ENCODE measurements at places on chromosomes 16 and 17.

- DNase-seq: no peak
Observed at GRCh38 chr17:81528651-81529436, 667 bp downstream of the FSCN2 start.

DNA sequence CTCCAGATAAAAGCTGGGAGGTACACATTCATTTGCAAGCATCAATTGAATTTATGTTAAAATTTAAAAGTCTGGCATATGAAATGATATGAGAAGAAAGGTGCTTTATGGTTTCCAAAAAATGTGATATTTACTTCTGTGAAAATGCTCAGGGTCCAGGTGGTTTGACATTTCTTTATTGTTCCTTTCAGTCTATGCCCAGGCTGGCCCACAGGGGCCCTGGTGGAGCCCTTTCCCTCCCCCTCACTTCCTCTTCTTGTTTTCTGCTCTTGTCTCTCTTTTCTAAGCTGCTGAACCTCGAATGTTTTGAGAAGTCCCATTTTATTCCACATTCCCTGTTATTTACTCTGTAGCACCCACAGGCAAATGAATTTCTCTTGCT is 127.8 kb downstream of the HS3ST3B1 start:
- DNase-seq: peak; percentile 59

GRCh38 chr16:27756206-27756970 is 206.4 kb downstream of the KATNIP start:
- DNase-seq: peak; percentile 74

- DNase-seq: no peak
Observed at GRCh38 chr17:55114283-55114682, 145.7 kb downstream of the STXBP4 start.

- DNase-seq: no peak
Observed at GRCh38 chr16:66131895-66132294, 234.6 kb upstream of the CDH5 start.

DNA sequence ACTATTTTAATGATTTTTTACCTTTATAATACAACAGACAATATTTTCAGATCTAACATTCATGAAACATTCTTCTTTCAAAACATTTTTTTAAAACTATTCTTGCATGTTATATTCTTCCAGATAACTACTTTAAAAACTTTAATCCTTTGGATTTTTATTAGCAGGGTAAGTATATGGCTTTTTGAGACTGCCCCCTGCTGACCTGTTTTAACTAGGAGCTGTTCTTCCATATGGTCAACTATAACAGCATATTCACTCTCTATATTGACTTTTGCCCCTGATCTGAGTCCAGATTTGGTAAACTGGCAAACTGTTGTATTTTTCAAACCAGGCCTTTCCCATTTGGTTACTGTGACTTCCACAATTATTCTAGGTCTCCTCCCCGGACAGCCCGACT is 16.5 kb downstream of the ZNF18 start:
- DNase-seq: peak; percentile 27

DNA sequence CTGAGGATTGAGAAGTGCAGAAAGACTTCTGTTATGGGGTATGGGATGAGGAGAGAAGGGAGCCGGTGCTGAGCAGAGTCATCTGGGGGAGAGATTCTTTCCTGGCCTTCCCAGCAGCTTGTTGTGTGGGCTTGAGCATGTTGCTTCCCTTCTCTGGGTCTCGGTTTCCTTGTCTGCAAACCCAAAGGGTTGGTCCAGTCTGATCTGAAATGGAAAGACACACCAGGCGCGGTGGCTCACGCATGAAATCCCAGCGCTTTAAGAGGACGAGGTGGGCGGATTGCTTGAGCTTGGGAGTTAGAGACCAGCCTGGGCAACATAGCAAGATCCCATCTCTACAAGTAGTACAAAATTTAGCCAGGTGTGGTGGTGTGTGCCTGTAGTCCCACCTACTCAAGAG is 6.0 kb downstream of the SOCS3 start:
- DNase-seq: no peak

DNA sequence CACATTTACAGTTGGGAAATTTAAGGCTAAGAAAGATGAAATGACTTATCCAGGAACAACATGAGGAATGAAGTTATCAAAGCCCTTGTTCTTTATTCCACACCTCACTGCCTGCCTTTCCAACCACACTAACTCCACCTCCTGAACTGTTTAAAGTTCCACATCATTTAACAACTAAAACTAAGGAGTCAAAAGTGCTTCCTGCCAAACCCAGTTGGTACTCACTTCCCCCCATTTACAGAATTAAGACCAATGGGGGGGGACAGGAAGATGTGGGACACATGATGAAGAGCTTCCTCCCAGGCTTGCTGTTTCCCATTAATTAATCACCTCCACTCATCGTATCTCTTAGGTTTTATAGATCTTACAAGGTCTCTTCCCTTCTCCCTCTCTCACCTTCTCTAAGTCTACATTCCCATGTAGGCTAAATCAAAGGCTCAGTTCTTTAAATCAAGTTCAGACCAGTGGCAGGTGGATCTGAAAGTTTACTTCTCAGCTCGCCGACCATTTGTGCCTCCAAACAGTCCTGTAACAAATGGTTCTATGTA is 19.2 kb upstream of the TMEM101 start:
- no peak for DNase-seq
